ENCODE measurements at places on chromosomes 12 and 14. TPM values are rescaled to one million over a fixed set of nuclear protein-coding genes. Genes with fewer than 3 reads are reported as not detected.

Gene RASSF8
- 26.6 TPM for total RNA-seq

- H3K4me3 ChIP-seq, result no peak overlapping the region
- no peak overlapping the region for H3K27ac ChIP-seq
- no peaks in the 10 kb centered on the region for H3K36me3 ChIP-seq
These were observed 62.3 kb downstream of the FOS start for GRCh38 chr14:75340921-75341320.

Gene MIP
- not detected for total RNA-seq

Gene PHLDA1
- 143 TPM for total RNA-seq

DNA sequence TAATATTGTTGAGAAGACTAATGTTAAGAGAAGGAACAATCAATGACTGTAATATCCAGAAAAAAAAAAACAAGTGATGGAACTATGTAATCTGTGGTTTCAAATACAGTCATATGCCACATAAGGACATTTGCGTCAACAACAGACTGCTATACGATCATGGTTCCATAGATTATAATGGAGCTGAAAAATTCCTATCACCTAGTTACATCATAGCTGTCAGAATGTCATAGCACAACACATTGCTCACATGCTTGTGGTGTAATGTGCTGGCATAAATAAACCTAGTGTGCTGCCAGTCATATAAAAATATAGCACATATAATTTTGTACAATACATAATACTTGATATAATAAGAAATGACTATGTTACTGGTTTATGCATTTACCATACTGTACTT, 653.5 kb downstream of the TRHDE start:
- no peaks in the 10 kb centered on the region for H3K27me3 ChIP-seq
- no peak for DNase-seq
- H3K4me3 ChIP-seq, result no peak overlapping the region
- no peaks in the 10 kb centered on the region for H3K36me3 ChIP-seq
- H3K4me1 ChIP-seq, result no peaks in the 10 kb centered on the region

DNA sequence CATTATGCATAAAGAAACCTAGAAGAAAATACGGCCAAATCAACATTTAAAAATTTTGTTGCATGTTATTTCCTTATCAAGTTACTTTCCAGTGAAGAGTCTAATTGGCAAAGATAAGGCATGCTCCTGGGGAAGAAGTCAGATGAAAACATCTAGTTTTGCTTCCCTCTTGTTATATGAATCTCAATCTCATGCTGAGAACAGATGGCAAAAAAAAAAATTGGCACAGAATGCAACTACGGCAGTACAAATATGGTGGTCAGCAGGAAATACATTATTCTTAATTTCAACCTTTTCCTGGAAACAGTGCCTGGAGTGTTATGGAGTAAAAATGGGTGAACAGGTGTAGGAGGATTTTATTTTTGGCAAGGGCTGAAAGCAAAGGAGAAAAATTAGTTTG, 32.8 kb downstream of the HECTD4 start:
- DNase-seq, result no peak
- H3K27me3 ChIP-seq, result no peaks in the 10 kb centered on the region
- H3K36me3 ChIP-seq, result no peaks in the 10 kb centered on the region

Gene EXOC3L4
- total RNA-seq, result 13.5 TPM

All from Calu3 (cell line).